ENCODE measurements at places on chromosomes 1 and 21. TPM values are rescaled to one million over a fixed set of nuclear protein-coding genes. Genes with fewer than 3 reads are reported as not detected.

The SLFNL1 gene
- 0.09 TPM for total RNA-seq

The KRTAP12-1 gene
- not detected for total RNA-seq

The KLHDC8A gene
- total RNA-seq = 0.05 TPM

The KPNA6 gene
- 23.2 TPM for total RNA-seq

The LDLRAD1 gene
- total RNA-seq = not detected

The ZBTB8A gene
- 0.93 TPM for total RNA-seq

The PLEKHO1 gene
- total RNA-seq = 8.8 TPM

The PRR9 gene
- total RNA-seq = not detected

The NUCKS1 gene
- total RNA-seq = 86.1 TPM

The THEMIS2 gene
- total RNA-seq = 17.7 TPM

The SGIP1 gene
- total RNA-seq = 2.5 TPM

The GPR89B gene
- 19.2 TPM for total RNA-seq

DNA sequence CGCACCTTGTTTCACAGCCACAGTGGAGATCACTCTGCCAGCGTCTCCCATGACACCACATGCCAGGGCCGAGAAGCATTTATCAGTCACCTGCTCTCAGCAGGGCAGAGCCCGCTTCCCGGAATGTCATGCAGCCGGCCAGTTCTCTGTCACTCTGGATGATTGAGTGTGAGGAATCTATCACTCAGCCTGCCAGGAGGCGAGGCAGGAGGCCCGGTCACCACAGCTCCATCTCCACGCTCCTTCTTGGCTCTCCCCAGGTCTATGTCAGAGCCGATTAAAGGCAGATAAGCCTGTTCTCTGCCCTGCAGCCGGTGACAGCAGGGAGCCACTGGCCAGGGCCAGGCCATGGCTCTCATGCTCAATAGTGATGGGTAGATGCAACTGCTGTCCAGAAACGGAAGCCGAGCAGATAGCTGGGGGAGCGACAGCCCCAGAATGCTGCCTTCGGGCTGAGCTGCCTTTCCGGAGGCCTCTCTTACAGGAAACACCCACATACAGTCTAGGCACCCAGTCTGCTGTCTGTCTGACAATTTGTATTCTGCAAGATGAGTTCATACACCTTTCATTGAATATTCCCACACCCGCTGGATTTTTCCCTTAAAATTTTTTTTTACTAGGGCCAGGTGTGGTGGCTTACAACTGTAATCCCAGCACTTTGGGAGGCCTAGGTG is 64.1 kb downstream of the ACTL8 start:
- no peak overlapping the region for H3K27ac ChIP-seq
- no peaks in the 10 kb centered on the region for H3K27me3 ChIP-seq
- DNase-seq = no peak
- H3K4me1 ChIP-seq = no peaks in the 10 kb centered on the region

- no peaks in the 10 kb centered on the region for H3K36me3 ChIP-seq
- H3K4me1 ChIP-seq = peaks cover 5% of the 10 kb centered on the region
- H3K27ac ChIP-seq = no peak overlapping the region
- no peak overlapping the region for H3K4me3 ChIP-seq
- no peak for DNase-seq
Measured at GRCh38 chr21:39121600-39122355, 61.5 kb downstream of the PSMG1 start.

GRCh38 chr1:95309031-95309471 is 75.0 kb downstream of the RWDD3 start:
- no peak overlapping the region for H3K4me3 ChIP-seq
- no peaks in the 10 kb centered on the region for H3K4me1 ChIP-seq
- no peaks in the 10 kb centered on the region for H3K36me3 ChIP-seq
- DNase-seq = no peak
- H3K27ac ChIP-seq = no peak overlapping the region

DNA sequence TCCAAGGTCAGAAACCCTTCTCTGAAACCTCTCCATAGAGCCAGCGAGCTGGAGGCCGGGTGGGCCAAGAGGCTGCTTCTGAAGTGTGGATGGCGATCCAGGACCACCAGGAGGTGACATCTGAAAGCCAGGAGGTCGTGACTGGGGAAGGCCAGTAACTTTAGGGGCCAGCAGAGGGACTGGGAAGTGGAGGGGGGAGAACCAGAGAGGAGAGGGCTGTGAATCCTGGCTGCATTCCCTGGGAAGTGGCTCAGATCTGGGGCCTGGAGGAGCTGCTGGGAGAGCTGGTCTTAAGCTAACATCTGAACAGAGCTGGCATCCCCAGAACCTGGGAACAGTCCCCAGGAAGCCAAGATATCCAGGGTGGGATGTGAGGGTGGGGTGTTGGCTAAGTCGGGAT is 11.3 kb upstream of the EPHA8 start:
- H3K4me3 ChIP-seq = no peak overlapping the region
- H3K27ac ChIP-seq = no peak overlapping the region
- no peaks in the 10 kb centered on the region for H3K4me1 ChIP-seq

DNA sequence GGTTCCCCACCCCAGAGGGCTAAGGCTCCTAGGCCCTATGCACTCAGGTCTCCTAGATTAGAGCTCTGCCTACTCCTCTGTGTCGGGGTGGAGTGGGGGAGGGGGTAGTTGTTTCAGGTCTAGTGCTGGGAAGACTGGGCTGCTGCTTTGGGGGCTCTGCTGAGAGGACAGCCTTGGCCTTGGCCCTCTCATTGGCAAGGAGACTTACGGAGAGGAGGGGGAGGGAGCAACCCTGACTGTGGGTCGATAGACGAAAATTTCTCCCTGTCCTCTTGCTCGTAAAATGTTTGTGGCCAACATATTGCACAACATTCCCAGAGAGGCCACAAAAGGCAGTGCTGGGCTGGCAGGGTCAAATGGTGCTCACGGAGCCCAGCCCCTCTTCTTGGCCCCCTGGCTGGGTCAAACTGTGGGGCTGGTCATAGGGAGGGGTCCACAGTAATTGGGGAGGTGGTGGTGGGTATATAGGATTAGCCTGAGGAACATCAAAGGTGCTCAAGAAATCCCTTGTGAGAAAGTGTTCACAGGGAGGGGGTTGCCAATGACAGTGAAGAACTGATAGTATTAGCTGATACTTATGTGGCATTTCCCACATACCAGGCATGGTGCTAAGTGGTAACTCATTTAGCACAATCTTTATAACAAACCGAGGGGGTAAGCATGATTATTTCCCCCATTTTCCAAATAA is 8.5 kb upstream of the DMBX1 start:
- peaks cover under 1% of the 10 kb centered on the region for H3K27me3 ChIP-seq
- H3K4me1 ChIP-seq = peaks cover 8% of the 10 kb centered on the region
- H3K36me3 ChIP-seq = no peaks in the 10 kb centered on the region
- no peak overlapping the region for H3K27ac ChIP-seq
- DNase-seq = no peak

- H3K27ac ChIP-seq = no peak overlapping the region
- no peaks in the 10 kb centered on the region for H3K4me1 ChIP-seq
- no peak for DNase-seq
- H3K4me3 ChIP-seq = no peak overlapping the region
- H3K36me3 ChIP-seq = no peaks in the 10 kb centered on the region
Measured at GRCh38 chr1:169701261-169702005, 10.0 kb downstream of the SELL start.

GRCh38 chr1:94101613-94102525 is 19.1 kb downstream of the ABCA4 start:
- H3K36me3 ChIP-seq = no peaks in the 10 kb centered on the region
- peaks cover 11% of the 10 kb centered on the region for H3K4me1 ChIP-seq
- H3K27ac ChIP-seq = no peak overlapping the region
- DNase-seq = no peak
- H3K27me3 ChIP-seq = no peaks in the 10 kb centered on the region

- no peak overlapping the region for H3K27ac ChIP-seq
- no peaks in the 10 kb centered on the region for H3K36me3 ChIP-seq
- peaks cover 4% of the 10 kb centered on the region for H3K27me3 ChIP-seq
- DNase-seq = no peak
- H3K4me1 ChIP-seq = peaks cover 10% of the 10 kb centered on the region
- H3K4me3 ChIP-seq = no peak overlapping the region
Measured at GRCh38 chr1:155197901-155198546, 9.7 kb downstream of the THBS3 start.

DNA sequence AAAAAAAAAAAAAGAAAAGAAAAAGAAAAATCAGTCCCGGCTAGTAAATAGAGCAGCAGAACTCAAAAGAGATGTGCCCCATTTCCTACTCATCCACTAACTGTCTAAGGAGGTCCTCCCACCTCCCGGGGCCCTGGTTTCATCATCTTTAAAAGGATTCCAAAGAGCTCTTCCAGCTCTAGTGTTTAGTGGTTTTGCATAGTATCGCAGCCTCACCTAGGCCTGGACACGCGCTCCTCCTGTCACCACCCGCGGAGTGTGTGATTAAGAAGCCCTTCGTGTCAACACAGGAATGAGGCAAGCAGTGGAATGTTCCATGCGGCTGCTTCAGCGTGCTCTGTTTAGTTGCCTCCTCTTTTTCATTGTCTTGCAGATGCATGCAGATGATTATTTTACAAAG is 49.0 kb downstream of the LBR start:
- DNase-seq = no peak
- H3K36me3 ChIP-seq = no peaks in the 10 kb centered on the region
- H3K4me3 ChIP-seq = no peak overlapping the region

GRCh38 chr1:51365774-51366173 is 35.4 kb upstream of the TTC39A start:
- no peak for DNase-seq
- H3K4me1 ChIP-seq = no peaks in the 10 kb centered on the region
- H3K4me3 ChIP-seq = no peak overlapping the region

DNA sequence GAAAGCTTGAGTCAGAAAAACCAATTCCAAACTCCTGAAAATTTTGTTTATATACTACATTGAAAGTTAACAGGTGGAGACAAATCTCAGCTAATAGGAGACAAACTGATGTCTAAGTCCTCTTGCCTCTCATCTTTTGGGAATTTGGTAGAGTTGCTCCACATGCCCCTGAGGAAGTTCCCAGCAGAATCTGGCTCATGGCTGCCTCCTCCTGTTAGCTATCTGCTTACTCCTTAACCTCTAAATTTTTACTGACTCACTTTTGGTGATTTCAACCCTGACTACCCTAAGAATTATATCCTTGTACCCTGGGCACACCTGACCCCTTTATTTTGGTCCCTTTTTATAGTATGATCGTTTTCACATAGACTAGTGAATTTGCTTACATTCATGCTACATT is 633.7 kb upstream of the USP24 start:
- no peaks in the 10 kb centered on the region for H3K4me1 ChIP-seq
- H3K27me3 ChIP-seq = no peaks in the 10 kb centered on the region
- no peak overlapping the region for H3K4me3 ChIP-seq

DNA sequence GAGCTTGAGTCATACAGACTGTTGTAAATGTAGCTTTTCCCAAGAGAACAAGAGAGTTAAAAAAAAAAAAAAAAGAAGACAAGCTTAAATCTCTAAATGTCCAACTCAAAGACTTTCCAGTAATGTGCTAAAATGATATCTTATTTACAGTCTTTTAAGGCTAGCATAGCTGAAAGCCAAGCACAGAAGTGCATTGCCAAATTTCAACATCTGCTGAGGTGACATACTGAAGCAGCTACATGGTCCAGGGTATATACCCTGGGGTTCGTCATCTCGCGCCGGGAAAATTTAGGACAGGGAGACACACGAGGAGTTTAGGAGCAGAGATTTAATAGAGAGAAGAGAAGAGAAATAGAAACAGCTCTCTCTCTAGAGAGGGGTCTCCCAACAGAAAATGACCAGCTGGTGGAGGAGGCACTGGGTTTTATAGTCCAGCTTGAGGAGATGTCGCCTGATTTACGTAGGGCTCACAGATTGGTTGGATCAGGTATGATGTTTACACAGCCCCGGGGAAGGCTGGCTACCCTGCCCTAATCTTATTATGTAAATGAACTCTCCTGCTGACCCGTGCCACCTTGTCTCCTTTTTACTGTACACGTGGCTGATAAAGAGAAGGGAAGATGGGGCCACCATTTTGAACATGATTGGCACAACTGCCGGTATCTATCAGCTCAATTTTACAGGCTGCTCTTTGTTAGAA is 172.7 kb downstream of the TRIM33 start:
- H3K36me3 ChIP-seq = no peaks in the 10 kb centered on the region
- no peaks in the 10 kb centered on the region for H3K27me3 ChIP-seq
- no peak overlapping the region for H3K27ac ChIP-seq
- H3K4me3 ChIP-seq = no peak overlapping the region

DNA sequence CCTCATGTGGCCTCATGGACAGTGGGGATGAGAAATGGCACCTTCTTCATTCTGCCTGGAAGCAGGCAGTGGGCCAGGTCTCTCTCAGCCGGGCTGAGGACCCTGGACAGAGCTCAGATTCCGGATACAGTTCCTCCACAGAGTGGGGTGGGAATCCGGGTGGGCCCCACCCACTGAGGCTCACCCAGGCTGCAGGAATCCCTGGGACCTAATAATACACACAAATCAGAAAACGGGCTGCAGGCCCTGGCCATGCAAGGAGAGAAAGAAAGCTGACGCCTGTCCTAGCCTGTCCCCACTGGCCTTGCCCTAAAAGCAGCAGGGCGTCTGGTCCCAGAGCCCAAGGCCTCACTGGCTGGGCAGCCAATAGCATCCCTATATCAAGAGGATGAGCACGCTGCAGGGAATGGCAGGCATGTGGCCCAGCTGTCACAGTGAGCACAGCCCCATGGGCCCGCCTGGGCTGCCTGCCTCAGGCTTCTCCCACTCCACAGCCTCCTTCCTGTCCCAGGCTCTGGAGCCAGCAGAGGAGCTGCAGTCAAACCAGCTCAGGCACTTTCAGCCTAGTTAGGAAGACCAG is 25.3 kb downstream of the ACTA1 start:
- H3K27me3 ChIP-seq = peaks cover 11% of the 10 kb centered on the region
- no peaks in the 10 kb centered on the region for H3K36me3 ChIP-seq
- no peak overlapping the region for H3K27ac ChIP-seq
- peaks cover 11% of the 10 kb centered on the region for H3K4me1 ChIP-seq
- no peak overlapping the region for H3K4me3 ChIP-seq
- no peak for DNase-seq

DNA sequence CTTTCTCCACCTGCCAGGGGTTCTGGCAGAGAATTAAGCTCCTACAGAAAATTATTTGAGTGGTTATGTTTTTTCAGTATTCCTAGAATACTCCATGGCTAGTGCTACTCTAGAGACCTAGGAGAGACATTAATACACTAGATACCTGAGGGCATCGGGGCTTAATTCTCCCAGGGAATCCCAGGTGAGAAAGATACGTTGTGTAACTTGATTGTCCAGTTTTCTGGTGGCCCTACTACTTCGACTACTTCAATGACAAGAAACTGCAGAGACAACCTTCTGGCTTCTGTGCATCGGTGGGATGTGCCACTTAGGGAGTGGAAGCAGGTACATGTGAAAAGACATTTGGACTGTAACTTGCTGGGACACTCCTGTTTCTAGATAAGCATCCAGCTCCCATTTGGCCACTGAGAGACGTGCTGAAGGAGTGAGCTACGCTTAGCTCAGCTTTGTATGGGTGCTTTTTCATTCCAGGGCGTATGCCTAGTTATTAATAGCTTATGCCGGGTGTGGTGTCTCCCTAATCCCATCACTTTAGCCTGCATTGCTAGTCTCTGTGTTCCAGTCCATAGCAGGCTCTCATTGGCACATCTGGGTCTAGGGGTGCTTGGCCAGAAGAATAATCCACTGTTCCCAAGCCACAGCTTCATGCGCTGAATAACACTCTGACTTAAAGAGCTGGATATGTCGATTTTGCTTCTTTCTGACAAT is 300.7 kb downstream of the SIPA1L2 start:
- H3K4me1 ChIP-seq = no peaks in the 10 kb centered on the region
- H3K27ac ChIP-seq = no peak overlapping the region
- no peaks in the 10 kb centered on the region for H3K27me3 ChIP-seq
- H3K4me3 ChIP-seq = no peak overlapping the region
- DNase-seq = no peak
- H3K36me3 ChIP-seq = no peaks in the 10 kb centered on the region

- peaks cover under 1% of the 10 kb centered on the region for H3K36me3 ChIP-seq
- H3K4me3 ChIP-seq = no peak overlapping the region
- H3K4me1 ChIP-seq = no peaks in the 10 kb centered on the region
- no peaks in the 10 kb centered on the region for H3K27me3 ChIP-seq
- no peak overlapping the region for H3K27ac ChIP-seq
Measured at GRCh38 chr1:6519935-6520671, 28.6 kb upstream of the PLEKHG5 start.

All from liver (tissue), 10 donors.